Activated naive CD4-positive, alpha-beta T cell treated with Interleukin-2 at 50 U/mL for 16 hours (primary cell): ENCODE measurements at places on chromosomes 3 and 15.

DNA sequence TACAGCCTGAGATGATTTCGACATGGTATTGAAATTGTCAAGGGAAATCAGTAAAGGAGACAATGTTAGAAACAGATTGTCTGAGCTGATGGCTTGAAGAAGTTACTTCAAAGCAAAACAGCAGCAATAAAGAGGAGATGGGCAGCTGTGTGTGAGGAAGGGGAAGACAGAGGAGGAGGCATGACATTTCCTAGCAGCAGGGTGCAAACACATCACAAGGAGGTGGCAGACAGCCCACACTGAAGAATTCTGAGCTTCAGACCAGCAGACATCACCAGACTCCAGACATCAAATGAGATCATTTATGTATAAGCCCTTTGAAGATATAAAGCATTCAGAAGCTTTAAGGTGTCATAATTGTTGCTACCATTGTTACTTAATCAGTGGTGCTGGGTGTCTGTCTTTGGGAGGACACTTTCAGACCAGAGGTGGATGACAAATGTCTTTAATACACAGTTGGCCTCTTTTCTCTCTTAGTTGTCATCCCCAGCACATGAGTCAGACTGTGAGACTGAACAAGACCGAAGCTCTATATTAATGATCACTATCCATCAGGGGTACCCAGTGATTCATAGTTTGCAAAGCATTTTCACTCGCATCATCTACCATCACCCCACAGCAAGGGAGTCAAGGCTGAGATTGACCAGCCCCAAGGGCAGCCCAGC, 203.9 kb downstream of the MINAR1 start:
- no peak for DNase-seq

DNA sequence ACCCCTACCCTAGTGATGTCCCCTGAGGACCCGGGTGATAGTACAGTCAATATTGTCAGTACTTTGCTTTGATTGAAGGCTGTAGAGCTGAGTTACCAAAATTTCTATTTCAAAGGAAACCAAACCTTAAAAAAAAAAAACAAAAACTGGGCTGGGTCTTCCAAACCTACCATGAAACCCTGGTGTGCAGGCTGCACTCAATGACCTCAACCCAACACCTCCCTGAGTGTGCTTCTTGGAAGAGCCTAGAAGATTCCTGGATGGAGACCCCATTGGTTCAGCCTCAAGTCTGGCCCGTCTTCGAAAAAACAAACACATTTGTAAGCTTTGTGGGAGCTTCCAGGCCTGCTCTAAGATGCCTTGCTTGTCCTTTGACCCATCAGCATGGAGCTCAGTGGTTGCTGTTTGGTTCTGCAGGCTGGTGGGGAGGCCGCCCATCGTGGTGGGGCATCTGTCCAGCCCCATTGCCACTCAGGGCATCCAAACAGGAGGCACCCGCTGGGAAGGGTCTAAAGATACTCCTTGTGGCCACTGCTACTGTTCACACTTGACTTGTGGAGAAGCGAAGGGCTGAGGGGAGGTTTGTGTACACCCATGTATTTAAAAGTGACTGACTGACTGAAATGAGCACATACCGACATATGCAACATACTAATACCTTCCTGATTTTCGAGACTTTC, 32.2 kb downstream of the CRTAP start:
- no peak for DNase-seq

GRCh38 chr15:33584797-33585196, 274.0 kb downstream of the RYR3 start:
- DNase-seq: no peak

- DNase-seq: no peak
Observed at GRCh38 chr3:172253200-172253599, 195.1 kb downstream of the GHSR start.

DNA sequence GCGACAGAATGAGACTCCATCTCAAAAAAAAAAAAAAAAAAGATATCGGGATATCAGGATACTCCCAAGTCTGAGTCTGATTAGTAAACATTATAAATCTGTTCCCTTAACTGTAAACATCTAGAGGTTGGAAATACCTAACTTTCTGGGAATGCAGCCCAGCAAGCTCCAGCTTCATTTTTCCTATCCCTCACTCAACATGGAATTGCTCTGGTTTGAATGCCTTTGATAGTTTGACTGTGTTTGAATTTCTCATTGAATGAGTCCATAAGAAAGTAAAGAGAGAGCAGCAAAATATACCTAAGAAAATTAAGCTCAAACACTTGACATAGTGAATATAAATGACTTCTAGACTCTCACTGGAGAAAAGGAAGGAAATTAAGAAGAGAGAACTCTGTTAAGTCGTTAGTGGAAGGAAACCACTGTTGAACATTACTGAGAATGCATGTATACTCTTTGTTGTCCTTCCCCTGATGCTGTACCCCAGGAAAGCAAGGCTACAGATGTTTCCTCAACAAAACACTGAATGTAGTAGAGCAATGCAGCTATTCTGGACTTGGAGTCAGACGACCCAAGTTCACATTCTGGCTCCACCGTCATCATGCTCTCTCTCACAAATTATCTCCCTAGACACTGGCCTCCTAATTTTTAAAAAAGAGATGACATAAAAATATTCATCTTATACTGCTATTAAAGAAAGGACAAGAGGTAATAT, 62.4 kb downstream of the CD200 start:
- no peak for DNase-seq

- no peak for DNase-seq
Observed at GRCh38 chr15:45186771-45187577, 792 bp downstream of the SHF start.

- DNase-seq: no peak
Observed at GRCh38 chr3:63876260-63876659, 12.6 kb downstream of the ATXN7 start.

DNA sequence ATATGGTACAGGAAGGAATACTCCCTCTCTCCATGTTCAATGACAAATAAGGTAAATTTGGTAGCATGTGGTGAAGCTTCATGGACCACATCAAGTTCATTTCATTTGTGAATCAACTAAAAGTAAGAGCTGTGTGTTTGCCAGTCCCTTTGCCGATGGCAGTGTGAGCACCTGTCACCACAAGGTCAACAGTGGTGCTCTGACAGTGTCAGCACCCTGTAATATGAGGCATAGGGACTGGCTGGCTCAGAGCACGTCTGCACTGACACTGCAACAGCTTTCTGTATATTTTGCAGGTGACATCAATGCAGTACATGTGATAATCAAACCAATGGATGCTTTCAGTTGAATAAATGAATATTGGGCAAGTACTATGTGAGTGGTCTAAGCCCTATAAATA, 852.4 kb downstream of the TUSC7 start:
- DNase-seq: no peak
